ENCODE measurements at places on chromosomes 12 and 14.

DNA sequence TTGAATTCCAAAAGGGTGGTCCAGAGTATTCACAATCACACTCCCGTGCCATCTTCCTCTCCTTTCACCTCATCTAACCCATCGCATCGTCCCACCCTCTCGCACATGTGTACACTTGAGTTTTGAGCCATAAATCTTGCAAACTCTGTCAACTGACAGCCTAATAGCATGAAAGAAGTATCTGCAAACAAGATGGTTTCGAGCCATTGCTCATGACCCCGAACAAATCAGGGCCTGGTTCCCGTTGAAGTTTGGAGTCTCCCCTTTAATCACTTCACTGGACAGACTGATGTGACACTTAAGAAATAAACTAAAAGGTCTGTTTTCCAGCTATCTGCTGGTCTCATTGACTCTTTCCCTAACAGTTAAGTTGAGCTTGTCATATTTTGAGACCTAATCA lies 223.6 kb upstream of the SOX5 start:
- DNase-seq: no peak

GRCh38 chr12:52818388-52818787 lies 4.5 kb upstream of the KRT4 start:
- DNase-seq: no peak

GRCh38 chr14:30999038-30999773 lies 26.2 kb upstream of the AP4S1 start:
- DNase-seq: no peak

DNA sequence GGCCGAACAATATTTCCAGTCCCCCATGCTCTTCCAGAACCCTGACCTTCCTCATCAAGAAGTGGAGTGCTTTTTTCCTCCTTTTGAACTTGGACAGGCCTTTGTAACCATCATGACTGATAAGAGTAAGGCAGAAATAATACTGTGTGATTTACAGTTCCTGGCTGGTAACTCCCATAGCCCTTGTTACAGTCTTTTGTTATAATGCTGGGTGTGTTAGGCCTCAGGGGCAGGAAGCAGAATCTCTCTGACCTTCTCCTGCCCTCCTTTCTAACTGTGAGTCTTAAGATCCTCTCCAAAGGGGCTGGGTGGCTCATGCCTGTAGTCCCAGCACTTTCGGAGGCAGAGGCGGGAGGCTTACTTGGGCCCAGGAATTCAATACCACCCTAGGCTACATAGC lies 59.5 kb downstream of the BCAT1 start:
- DNase-seq: no peak

DNA sequence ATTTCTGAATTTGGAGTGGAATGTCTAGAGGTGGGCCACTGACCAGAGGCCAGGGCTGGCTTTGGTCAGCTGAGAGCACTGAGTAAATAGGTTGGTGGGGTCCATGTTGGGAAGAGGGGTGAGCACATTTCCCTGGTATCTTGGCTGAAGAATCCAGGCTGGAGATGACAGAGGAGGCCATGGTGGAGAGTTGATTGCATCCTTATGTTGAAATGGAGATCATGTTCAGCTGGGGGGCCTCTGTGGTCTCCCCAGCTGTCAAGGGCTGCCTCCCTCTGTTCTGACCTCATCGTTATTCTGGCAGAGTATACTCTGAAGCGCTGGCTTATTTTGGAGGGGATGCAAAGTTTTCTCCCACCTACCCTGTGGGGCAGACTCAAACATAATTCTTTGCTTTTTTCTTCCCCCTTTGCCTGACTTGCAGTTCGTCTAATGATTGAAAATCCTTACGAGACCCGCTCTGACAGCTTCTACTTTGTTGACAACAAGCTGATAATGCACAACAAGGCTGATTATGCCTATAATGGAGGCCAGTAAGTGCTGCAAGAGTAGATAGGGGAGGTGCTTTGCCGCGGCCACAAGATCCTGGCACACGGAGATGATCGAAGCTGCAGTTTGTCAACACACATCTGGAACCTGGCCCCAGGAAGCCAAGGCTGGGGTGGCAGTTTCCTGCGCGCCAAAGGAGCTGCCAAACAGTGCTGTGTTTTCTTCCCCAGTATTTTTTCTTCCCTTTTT lies 6.0 kb upstream of the ACADS start:
- no peak for DNase-seq

DNA sequence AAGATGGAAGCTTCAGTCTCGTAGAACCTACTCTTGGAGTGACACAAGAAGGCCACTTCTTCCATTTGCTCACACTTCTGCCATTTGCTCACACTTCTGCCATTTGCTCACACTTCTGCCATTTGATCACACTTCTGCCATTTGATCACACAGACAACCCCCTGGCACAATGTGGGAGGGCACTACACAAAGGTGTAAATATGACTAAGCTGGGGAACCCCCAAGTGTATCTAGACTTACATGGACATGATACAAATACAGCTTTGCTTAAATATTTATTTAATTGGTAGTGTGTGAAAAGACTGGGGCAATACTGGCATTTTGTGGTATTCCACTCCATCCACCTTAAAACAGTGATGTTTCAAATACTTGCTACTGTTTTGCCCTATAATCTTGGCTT lies 296.2 kb upstream of the PPFIA2 start:
- no peak for DNase-seq

DNA sequence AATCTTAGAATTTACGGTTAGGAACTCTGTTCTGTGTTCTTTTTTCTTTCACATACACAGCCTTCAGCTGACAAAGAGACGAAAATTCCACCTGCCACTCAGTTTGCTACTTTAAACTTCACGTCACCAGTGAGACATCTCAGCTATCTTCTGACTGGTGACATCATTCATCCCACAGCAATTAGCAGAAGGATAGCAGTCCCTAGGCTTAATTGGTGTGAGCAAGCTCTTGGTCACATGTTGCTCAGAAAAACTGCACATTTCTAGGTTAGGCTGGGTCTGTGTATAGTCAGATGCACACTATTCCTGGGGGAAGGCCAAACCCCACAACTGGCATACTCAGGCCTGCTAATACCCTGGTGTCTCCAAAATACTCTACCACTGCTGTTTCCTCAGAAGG lies 23.9 kb downstream of the SLC7A7 start:
- DNase-seq: no peak

DNA sequence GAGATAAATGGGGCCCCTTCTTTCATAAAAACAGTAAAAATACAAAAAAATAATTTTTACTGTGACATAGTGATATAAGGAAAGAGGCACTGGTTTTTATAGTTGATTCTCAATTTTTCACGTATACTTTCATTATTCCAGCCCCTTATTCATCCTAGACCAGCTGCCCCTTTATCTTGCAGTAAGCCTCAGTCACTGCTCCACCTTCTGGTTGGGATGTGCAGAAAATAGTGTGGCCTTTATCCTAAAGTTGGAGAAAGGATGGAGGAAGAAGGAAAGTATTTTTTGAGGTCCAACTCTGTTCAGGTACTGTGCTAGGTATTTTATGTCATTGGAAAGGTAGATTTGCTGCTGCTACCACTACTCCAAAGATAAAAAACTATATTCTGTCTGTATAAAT lies 172.7 kb downstream of the ANO6 start:
- DNase-seq: no peak

Data from stimulated activated CD4-positive, alpha-beta T cell treated with anti-CD3 and anti-CD28 coated beads, Interleukin-12 subunit alpha, Interleukin-12 subunit beta, amount 100 ng/mL, for 4 hours (primary cell).